ENCODE measurements at places on chromosomes 4 and X.

DNA sequence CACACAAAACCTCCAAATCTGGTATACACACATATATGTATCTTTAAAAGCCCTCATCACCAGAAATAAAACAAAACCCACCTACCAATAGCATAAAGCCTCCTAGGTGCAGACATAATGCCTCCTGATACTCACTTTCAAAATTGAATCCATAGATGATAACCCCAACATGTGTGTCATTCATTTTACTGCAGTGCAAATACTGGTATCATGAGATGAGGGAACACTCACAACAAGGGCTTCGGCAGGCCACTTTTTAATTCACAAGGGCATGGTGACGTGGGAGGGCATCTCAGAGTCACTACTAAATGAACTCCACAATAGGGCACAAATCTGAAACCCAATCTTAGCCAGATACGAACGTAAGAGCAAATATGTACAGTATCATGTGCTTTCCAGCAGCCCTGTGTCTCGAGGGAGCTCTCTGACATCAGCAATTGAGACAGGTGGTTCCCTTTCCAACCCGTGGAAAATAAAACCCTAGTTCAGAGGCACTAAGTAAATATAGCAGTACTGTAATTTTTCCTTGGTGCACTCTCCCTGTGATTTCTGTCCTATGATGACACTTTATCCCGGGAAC, 14.1 kb upstream of the PPARGC1A start:
- DNase-seq = no peak

GRCh38 chrX:12229986-12230385, 91.7 kb downstream of the FRMPD4 start:
- DNase-seq = no peak

GRCh38 chr4:54746218-54746617, 88.5 kb downstream of the KIT start:
- DNase-seq = no peak

GRCh38 chr4:57865264-57865663, 755.1 kb upstream of the IGFBP7 start:
- DNase-seq = no peak

DNA sequence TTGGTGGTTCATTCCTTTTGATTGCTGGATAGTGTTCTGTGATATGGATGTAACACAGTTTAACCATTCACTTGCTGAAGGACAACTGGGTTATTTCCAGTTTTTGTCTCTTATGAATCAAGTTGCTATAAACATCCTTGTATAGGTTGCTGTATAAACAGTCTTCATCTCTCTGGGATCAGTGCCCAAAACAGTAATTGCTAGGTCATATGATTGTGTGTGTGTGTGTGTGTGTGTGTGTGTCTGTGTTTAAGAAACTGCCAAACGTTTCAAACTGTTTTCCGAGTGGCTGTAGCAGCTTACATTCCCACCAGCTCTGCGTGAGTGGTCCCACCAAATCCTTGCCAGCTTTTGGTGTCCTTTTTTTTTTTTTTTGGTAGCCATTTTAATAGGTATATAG, 60.4 kb downstream of the F11 start:
- DNase-seq = no peak

DNA sequence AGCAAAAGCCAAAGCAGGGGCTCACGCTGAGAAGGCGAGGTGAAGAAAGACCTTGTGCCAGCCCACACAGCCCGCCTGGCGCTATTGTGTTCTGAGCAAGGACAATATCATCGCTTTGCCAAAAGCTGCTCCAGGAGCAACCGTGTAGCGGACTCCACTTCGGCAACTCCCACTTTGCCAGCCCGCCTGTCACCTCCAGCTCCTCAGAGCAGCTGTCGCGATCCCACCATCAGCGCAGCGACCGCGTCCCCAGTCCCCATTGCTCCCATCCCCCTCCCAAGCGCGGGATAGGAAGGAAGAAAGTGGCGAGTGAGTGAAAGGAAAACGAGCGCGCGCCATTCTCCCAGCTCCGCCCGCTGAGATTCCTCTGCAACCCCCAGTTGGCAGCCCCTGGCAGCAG, 759 bp downstream of the ZC4H2 start:
- DNase-seq = peak; percentile 12

GRCh38 chr4:69092190-69092589, 4.1 kb upstream of the UGT2B7 start:
- no peak for DNase-seq

DNA sequence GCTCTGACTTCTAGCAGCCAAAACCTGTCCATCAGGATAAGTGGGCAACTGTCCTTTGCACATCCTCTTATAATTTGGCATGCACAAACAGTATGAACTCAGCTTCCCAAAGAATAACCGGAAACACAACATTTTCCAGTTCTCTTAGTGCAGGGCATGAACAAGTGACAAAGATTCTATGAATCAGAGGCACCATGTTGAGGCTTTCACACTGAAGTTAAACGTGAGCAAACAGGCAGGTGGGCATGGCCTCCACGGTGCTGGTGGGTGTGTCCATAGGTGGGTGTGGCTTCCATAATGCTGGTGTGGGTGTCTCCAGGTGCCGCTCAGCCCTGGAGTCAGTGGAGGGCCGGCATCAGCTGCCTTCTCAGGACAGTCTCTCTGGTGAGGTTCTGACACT, 196.5 kb downstream of the SMIM20 start:
- no peak for DNase-seq

DNA sequence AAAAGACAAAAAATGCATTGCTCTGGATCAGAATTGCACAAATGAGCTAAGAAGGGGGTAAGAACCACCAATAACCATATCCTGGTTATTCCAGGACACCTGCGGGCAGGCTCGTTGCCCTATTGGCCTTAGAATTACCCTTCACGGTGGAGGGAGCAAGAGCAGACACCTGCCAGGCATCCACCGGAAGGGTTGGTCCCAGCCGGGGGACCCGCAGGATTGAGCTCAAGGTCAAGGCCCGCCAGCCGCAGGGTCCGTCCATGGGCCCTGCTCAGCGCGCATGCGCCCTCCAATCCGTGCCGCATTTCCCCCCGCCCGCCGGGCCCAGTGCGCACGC, 575 bp downstream of the SLC25A6 start:
- no peak for DNase-seq

DNA sequence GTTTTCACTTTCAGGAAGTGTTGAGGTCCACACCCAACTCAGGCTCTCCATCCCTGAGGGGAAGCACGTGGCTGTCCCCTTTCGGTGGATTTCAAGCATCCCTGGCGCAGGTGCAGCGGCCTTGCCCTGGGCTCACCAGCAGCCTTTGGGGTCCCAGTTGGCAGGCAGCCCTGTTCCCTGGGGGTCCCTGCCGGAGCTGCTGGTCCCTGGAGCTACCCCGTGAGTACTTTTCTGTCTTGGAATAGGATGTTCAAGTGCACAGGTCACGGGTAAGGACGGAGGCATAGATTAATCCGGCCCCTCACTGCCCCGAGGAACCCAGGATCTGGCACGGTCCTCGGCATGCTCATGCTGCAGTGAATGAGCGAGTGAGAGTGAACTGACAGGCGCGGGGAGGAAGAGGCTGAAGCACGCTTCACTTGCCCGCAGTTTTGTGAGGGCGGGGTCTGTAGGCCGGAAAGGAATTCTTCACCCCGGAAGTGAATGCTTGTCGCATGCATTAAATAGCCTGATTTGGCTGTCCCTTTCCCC, 117.2 kb upstream of the FAT1 start:
- DNase-seq = no peak

GRCh38 chr4:76373919-76374552, 46.9 kb downstream of the CCDC158 start:
- no peak for DNase-seq

- no peak for DNase-seq
These were observed 39.1 kb upstream of the PDLIM5 start for GRCh38 chr4:94412658-94413038.

DNA sequence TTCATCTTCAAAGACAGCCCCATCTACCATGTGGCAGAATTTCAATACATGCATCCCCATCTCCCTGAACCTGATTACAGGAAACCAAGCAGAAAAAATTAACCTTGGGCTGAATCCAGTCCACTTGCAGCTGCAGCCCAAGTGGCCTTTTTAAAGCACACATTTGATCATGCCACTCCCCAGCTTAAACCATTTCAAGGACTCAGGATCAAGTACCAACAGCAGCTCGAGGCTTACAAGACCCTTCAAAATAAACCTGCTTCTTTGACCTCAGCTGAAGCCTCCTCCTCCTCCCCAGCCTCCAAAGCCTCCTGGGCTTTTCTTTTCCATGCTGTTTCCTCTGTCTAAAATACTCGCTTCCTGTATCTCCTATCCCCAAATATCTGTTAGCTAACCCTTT, 50.7 kb upstream of the KIT start:
- DNase-seq = no peak

GRCh38 chrX:14598330-14598729, 69.0 kb downstream of the GLRA2 start:
- DNase-seq = no peak

DNA sequence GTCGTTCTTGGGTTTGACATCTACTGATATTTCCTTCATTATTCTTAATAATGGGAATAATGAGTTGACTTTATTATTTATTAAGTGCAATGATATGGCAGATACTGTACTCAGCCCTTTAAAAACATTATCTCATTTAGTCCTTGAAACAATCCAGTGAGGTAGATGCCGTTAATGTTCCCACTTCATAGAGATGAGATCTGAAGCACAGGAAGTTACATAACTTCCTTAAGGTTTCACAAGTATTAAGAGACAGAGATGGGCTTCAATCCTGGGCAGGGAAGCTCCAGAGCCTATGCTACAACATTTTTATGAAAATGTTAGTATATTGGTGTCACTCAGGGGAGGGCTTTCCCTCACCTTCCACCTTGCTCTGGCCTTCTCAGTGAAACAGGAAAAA, 9.7 kb upstream of the KLHL13 start:
- no peak for DNase-seq

GRCh38 chr4:140904904-140905303, 148.7 kb upstream of the TBC1D9 start:
- no peak for DNase-seq

All from GM06990 (cell line).